Tracheal epithelial cell (primary cell): ENCODE measurements at places on chromosomes 11 and 22. TPM values are rescaled to one million over a fixed set of nuclear protein-coding genes. Genes with fewer than 3 reads are reported as not detected.

Gene ACTN3
- not detected in 2 replicates for total RNA-seq

Gene POU2AF2
- total RNA-seq = not detected in 2 replicates

Gene SLC22A8
- not detected in 2 replicates for total RNA-seq

Gene UBQLNL
- 0.21 TPM in 1 of 2 replicates, not detected in the other for total RNA-seq

Gene CD3D
- total RNA-seq = not detected in 2 replicates

Gene HEPN1
- 0.24 TPM in 1 of 2 replicates, not detected in the other for total RNA-seq

Gene RAB38
- total RNA-seq = 118 and 227 TPM in 2 replicates

Gene C11orf21
- not detected in 2 replicates for total RNA-seq

Gene SLC35C1
- 6.8 and 9.2 TPM in 2 replicates for total RNA-seq

Gene DAGLA
- total RNA-seq = under 0.01 and 0.96 TPM in 2 replicates

Gene APOBEC3B
- 0.72 TPM in 1 of 2 replicates, not detected in the other for total RNA-seq

Gene MMP8
- 0.24 TPM in 1 of 2 replicates, not detected in the other for total RNA-seq

Gene KCNJ1
- 0.43 TPM in 1 of 2 replicates, not detected in the other for total RNA-seq
